Fibroblast of skin of left biceps (primary cell): ENCODE measurements at places on chromosomes 5 and 9.

GRCh38 chr5:143877196-143877595 lies 65.2 kb downstream of the HMHB1 start:
- no peak for DNase-seq

- DNase-seq, result no peak
Observed at GRCh38 chr9:4864698-4865097, 72.0 kb downstream of the RCL1 start.

- DNase-seq, result no peak
Observed at GRCh38 chr5:179504191-179504590, 46.2 kb upstream of the RUFY1 start.

- no peak for DNase-seq
Observed at GRCh38 chr5:165134155-165134554, 1628.7 kb downstream of the MAT2B start.

DNA sequence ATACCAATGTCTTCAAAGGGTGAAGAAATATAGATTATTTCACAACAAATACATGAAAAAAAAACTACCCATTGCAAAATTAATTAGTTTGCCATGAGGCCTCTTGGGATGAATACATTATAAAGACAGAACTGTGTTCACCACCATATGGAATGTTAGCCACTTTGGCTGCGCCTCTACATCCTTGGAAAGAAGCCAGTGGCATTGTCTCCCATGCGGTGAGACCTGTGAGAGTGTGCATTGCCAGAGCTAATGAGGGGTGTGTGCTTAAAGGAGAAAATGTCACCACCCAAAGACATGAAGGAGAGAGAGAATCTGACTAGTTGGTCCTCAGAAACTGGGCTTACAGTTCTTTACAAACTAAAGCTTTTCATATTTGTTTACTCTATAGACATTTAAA lies 110.6 kb downstream of the PLPPR1 start:
- no peak for DNase-seq

DNA sequence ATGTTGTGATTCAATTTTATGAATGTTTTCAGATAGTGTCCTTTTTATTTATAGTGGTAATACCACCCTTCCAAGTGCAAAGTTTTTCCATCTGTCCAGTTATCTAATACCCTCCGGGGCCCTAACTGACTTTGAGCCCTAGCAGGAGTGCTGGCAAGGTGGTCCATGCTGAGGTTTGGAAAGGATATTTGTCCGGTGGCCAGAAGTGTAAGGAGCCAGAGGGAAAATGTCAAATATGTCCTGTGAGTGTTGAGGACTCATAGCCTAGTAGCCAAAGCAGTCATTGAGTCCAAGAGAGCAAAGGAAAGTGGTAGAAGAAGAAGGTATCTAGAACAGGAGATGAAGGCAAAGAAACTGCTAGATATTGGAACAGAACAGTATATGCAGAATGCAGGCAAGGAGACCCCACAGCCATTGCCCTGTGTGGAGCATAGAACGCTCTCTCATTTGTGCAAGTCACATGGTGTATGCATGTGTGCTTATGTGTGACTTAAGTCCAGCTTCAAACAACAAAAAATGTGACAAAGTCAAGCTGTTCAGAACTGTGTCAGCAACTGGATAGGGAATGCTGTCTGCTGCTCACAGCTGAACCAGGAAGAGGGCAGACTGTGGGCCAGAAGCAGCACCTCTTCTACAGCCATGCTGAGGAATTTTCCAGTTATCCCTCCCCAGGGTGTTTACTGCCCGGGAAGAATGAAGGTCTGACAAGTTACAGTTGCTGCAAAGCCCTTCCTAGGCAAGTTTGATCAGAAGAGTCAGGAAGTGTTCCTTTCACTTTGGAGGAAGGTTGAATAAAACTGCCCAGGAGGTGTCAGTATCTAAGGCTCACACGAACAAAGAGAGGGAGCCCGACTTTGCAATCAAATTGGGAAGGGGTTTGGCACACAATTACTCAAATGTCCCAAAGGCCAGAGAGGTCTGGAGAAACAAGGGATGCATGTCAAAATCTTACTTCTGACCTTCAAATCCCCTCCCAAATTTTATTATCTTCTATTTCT lies 463.3 kb upstream of the DMAC1 start:
- no peak for DNase-seq

DNA sequence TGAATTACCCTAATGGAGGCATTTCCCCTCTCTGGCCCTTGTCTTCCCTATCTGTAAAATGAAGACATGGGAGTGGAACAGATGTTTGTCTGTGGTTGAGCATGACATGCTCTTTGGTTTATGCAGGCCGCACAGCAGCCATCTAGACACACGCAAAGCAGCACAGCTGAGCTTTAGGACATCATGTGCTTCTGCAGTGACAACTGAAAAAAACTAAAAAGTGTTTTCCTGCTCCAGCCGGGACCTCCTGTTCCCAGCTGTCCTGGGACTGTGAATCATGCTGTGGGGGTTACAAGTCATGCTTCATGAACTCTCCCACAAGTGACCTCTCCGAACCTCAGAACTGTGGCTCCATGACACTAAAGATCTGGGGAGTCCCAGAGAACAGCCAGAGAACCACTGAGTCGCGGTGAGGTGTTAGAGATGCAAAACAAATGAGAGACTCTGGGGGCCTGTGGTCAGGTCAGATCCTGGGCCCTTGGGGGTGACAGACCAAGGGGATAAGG lies 1.7 kb downstream of the SMIM3 start:
- no peak for DNase-seq

DNA sequence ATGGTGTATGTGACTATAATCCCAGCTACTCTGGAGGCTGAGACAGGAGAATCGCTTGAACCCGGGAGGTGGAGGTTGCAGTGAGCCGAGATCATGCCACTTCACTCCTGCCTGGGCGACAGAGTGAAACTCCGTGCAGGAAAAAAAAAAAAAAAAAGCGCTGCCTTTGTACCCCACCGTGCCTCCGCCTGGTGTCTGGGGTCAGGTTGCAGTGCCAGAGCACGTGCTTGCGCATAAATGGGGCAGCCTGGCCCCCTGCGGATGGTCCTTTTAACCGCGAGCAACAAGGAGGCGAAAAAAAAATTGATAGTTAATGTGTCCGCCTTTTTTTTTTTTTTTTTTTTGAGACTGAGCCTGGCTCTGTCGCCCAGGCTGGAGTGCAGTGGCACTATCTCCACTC lies 6.3 kb upstream of the CCNB1 start:
- no peak for DNase-seq

DNA sequence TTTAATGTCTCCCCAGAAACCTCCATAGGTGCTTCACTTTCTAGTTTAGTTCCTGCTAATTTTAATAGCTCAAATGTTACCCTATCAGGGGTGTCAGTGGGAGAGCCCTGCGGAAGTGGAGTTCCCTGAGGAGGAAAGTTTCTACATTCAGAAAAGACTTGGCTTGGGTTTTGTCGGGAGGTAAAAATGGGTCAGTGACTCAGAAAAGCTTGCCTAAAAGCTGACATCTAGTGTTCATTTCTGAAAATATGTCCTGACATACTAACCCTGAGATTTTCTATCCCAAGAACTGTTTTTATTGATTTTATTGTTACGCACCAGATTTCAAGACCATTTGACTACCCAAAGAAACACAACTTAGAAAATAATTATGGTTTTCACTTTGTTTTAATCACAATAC lies 40.9 kb upstream of the GLDC start:
- DNase-seq, result no peak

GRCh38 chr5:7018601-7019000 lies 305.4 kb downstream of the TENT4A start:
- DNase-seq, result no peak

DNA sequence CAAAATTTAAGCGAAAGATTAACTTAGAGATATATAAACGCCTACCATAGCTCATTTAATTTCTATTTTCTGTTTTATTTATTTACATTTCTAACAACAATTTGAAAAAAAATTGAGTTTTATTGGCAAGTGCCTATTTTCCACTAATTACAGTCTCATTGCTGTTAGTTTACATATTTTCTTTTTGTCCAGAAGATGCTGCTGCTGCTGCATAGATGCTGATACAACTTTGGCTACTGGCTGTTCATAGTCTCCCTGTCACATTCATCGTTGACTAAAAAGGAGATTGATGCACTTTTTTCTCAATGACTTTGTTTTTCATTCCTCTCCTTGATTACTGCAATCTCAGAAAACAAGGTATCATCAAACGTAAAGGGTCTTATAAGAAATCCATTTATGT lies 235.4 kb downstream of the CDH9 start:
- DNase-seq, result no peak

- DNase-seq, result no peak
Observed at GRCh38 chr5:132431632-132432031, 58.9 kb downstream of the IRF1 start.
